ENCODE measurements at places on chromosomes 12 and 14.
A peak's percentile ranks its signal among the peaks of the same experiment; 100 is the strongest.

DNA sequence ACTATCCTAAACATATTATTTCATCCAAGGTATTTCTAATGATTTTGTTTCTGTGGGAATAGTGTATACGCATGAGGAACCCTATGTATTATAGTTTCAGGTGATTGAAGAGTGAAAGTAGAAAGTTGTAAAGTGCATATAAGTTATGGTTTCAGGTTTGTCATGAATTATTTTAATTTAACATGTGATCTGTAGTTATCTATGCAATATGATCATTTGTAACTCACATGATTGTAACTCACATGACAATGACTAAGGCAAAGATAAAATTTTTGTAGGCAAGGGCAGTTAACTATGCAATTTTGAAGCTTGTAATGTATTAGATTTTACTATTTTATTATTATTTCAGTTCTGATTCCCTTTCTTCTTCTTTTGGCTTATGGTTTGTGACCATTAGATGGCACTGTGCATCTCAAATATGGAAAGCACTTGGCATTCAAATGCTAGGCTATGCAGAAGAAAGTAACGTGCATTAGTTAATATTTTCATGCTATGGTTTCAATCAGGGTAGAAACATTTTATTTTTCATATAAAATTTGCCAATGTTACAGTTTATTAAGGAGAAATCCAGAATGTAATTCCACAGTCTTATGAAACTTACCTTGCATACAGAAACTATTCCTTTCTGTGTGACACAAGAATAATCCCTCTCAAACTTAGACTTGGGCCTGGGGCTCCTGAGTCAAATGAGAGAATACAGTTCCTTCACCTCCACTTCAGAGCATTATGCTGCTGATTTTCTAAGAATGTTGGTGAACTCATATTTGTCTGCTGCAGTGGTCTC, 15.8 kb upstream of the TMEM30B start:
- peak; percentile 91 for ATAC-seq

GRCh38 chr12:25585021-25585523, 32.0 kb upstream of the LMNTD1 start:
- no peak for ATAC-seq

DNA sequence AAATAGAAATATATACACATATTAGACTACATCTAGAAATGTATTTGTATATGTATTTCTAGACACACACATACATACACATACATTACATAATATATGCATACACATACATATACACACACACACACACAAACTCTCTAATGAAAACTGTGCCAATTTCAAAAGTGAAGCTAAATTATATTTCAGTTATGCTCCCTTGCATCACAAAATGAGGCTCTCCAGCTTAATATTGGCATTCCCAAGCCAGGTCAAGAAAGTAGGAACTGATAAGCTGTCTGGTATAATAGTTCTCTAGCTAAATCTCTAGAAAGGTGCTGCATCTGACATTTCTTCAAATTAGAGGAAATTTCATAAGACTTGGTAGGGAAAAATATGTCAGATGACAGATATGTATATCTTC, 56.9 kb downstream of the GARIN6 start:
- ATAC-seq: no peak

DNA sequence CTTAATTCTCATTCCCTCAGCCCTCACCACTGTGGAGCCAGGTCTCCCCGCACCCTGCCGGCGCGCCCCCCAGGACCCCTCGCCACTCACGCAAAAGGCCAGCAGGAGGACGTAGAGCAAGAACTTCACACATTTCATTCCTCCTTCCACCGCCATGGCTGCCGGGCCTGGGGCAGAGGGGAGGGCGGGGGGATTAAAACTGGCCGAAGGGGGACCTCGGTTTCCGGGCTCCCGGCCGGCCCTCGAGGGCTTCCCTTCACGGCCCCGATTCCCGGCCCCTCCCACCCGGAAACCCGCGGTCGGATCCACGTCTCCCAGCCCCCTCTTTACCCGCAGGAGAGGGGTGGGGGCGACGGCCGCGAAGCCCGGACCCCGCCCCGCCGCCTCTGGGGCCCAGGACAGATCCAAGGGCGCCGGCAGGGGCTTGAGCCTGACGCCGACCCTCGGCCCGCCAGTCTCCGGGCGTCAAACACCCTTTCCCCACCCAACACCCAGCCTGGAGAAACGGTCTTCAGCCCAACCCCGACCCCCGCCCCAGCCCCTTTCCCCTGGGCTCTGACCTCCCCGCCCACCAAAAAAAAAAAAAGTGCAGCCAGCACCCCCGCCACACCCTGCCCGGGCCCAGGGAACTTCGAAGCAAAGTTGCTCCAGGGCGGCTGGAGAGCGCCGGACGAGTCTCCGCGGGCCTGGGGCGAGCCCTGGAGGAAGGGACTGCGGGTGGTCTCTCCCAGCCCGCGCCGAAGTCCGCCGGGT, 447 bp downstream of the CD63 start:
- peak; percentile 32 for ATAC-seq

DNA sequence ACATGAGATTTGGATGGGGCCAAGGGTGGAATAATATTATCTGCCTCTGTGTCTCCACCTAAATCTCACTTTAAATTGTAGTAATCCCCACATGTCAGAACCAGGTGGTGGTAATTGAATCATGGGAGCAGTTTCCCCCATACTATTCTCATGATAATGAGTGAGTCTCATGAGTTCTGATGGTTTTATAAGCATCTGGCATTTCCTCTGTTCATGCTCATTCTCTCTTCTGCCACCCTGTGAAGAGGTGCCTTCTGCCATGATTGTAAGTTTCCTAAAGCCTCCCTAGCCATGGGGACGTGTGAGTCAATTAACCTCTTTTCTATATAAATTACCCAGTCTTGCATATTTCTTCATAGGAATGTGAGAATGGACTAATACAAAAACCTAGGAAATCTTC, 29.9 kb downstream of the TSPAN19 start:
- ATAC-seq: no peak

DNA sequence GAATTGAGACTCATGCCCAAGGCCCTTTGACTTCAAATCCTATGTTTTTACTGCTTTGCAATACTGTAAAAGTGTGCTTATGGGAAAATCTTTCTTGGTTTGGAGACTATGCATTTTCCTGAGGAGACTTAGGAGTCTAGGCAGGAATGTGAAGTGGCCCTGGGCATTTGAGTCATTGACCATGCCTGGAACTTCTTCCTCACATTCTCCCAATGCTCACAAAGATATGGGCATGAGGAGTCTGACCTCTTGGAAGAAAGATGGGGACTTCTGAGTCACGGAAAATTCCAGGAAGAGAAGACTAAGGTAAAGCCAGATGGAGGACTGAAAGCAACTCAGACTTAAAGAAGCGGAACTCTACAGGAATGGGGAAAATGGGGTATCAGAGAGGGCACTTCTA, 38.2 kb upstream of the ZNF641 start:
- ATAC-seq: no peak

DNA sequence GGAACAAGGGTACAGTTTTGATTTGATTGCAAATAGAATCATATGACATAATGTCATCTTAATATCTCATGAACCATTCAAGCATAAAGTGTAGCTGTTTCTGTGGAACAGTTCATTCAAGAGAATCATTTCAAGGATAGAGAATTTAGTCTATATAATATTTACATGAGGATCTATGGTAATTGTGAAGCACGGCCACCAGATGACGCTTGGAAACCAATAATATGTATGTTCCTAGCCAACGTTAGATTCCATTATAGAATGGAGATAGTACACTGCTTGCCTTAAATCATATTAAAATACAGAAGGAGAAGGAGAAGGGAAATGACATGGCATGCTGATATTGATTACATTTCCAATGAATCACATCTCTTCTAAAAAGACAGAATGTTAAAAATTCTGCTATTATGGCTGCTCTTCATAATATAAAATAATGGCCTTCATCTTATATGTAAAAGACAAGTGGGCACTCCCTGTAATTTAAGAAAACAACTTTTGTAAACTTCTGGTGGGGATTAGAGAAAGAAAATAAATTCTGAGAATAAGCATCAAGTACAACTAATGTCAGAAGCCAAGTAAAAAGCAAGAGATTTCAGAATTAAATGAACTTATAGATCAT, 351.0 kb downstream of the NAV3 start:
- peak; percentile 80 for ATAC-seq

GRCh38 chr14:94839348-94839747, 69.4 kb upstream of the GSC start:
- ATAC-seq: no peak

DNA sequence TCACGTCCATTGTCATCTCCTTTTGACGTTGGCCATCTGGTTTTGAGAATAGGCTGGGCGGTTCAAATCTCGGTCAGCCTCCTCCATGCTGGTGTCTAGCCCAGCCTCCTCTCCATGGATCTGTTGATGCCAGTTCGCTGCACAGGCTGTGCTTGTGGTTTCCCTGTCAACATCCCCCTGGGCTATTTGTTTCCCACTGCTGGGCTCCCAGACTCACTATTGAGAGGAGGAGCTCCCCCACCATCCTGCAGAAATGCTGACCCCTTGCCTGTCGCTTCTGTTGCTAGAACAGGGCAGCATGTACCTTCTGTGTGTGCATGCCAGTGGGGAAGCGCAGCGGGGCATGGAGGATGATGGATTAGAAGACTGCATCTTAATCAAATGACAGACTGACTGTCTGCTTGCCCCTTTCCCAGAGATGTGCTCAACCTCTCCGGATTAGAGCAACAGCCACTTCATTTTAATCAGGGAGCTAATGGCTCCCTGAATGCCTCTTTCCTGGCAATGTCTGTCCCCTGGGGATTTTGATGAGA, 170.5 kb downstream of the TSPAN9 start:
- no peak for ATAC-seq

- no peak for ATAC-seq
These were observed 275.2 kb downstream of the FBXL14 start for GRCh38 chr12:1319212-1319611.

DNA sequence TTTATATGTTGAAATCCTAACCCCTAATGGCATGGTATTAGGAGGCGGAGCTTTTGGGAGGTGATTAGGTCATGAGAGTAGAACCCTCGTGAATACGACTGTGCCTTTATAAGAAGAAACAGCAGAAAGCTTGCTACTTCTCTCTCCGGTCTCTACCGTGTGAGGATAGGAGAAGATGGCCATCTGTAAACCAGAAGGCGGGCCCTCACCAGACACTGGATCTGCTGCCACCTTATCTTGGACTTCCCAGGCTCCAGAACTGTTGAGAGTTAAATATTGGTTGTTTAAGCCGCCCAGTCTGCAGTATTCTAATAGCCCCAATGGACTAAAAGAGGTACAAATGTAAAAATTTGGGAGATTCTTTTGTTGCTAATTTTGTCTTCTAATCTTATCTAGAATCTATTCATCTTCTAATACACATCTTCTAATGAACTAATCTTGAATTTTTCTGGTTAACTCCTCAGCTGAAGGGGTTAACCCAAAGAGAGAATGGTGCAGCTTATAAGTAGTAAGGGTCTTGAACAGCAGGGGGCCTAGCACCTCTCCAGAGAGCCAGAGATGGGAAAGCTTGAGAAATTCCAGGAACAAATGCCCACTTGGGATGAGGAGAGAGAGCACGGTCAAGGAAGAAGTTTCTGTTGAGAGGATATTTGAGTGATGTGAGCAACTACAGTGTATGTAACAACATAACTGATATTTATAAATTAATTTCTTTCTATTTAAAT, 264.0 kb upstream of the GRIP1 start:
- no peak for ATAC-seq

DNA sequence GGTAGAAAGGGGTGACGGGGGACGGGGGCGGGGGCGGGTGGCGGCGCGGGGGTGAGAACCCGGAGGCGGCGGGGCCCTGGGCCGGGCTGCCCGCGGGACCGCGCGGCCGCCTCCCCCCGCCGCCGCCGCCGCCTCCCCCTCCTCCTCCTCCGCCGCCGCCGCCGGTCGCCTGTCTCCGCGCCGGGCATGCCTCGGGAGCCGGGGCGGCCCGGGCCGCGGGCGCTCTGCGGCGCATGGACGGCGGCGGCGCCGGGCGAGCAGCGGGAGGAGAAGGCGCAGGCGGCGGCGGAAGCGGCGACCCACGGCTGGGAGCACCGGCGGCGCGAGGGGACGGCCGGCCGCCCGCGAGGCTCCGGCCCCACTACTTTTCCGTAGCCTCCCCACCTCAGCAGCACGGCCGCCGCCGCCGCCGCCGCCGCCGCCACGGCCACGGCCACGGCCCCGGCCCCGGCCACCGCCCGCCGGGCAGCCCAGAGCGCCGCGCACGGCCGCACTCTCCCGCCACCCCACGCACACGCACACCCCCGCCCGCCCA, at the start of gene NPAS3:
Gene NPAS3 (plus strand): TSS at position 161 of the 535 bp plus-strand sequence.
- ATAC-seq: no peak

DNA sequence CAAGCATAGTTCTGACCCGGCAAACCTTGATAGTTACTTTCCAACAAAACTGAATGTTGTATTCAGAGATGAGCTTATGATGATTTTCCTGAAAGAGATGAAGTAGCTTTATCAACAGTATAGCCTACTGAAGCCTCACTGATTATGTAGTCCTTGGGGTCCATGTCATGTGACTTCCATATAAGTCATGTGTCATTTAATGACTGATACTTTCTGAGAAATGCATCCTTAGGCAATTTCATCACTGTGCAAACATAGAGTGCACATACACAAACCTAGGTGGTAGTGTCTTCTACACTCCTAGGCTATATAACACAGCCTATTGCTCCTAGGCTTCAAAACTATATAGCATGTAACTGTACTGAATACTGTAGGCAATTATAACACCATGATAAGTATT, 28.5 kb upstream of the TUBA1C start:
- ATAC-seq: no peak

DNA sequence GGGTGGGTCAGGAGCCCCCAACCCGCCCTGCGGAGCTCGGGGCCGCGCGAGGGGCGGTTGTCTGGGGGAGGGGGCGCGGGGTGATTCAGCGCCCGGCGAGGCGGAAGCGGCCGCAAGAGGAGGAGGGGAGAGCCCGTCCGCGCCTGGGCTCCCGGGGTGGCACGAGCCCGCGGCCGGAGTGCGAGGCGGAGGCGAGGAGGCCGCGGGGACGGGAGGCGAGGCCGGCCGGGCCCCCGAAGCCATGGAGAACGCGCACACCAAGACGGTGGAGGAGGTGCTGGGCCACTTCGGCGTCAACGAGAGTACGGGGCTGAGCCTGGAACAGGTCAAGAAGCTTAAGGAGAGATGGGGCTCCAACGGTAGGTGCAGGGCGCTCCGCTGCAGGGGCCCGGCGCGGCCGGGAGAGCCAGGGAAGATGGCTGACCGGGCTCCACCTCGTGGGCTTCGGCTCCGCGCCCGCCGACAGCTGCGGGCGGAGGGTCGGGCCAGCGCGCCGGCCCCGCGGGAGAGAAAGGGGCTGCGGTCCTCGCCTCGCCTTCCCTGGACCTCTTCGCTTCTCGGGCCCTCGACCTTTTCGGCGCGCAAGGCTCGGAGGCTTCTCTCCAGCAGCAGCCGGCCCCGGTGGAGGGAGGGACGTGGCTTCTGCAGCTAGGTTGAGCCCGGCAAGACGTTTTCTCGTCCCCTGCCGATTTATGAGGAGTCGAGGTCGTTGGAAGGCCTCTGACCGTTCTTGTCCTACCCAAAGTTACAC, 677 bp downstream of the ATP2A2 start:
- peak; percentile 56 for ATAC-seq

Measured in SK-N-SH treated with all-trans-retinoic acid at 6 μM for 48 hours (cell line).